ENCODE measurements at places on chromosomes 7 and 10.
A peak's percentile ranks its signal among the peaks of the same experiment; 100 is the strongest.

DNA sequence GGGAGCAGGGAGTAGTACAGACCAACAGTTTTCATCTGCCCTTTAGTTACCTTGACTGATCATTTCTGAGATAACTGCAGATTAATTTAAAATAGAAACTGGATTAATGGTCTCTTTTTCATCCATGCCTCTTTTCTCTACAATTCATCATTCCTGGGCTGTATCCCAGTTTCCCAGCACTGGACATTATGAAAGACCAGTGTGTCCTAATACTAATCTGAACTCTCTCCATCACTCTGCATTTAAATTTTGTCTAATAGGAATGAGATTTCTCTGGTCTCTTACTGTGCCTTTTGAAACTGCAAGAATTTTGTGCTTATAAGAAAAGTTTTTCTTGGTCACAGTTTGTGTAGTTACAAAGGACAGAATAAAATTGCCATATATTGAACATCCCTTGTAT is 12.7 kb downstream of the PLEKHA8 start:
- no peak for DNase-seq

GRCh38 chr7:9240001-9240400 is 806.6 kb downstream of the NXPH1 start:
- no peak for DNase-seq

DNA sequence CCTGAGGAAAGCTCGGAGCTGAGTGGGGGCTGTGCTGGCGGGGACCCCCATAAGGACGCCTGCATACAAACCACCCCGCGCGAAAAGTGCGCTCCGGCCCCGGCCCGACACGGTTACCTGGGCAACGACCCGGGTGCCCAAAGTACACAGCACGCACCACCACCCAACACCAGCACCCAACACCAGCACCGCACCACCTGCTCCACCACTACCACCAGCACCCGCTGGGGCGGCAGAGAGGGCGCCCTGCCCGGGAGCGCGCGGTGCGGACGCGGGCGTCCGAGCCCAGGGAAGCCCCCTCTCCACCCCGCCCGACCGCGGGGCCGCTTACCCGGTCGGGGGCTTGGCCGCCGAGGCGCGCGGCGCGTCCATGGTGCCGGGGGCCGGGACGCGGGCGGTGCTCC is 345 bp downstream of the COBL start:
- no peak for DNase-seq

- peak; percentile 80 for DNase-seq
Observed at GRCh38 chr7:98265841-98266271, 13.8 kb upstream of the TECPR1 start.

DNA sequence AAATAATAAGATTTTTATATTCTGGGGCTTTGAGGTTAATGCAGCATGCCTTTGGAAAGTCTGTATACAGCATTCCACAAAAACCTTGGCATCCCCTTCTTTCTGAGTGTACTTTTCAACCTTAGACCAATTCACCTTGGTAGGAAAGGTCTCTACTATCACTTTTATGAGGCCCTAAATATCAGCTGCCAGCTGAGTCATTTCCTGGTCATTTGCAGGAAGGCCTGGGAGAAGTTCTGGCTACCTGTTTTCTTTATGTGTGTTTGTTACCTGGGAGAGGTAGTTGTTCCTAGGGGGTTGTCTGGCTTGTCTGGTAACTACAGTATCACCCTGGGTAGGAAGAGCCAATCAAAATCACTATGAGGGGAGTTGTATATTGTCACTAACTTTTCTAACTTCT is 4.1 kb downstream of the SPAM1 start:
- DNase-seq, result no peak

DNA sequence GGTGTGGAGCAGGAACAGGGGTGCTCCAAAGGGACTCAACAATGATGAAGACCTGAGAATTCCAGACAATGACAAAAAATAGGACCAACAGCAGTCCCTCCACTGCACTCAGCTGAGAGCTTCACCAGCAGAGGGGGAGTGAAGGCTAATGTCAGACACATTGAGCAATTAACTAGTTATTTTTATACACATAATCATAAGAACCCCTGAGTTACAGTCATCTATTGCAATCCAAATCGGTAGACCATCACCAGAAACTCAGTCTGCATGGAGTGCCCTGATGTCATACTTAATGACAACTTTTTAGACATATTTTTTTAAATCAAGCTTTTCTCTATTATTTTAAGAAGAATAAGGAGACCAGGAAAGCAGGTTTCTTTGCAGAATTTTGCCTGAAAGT is 30.6 kb upstream of the IKZF1 start:
- DNase-seq, result no peak

DNA sequence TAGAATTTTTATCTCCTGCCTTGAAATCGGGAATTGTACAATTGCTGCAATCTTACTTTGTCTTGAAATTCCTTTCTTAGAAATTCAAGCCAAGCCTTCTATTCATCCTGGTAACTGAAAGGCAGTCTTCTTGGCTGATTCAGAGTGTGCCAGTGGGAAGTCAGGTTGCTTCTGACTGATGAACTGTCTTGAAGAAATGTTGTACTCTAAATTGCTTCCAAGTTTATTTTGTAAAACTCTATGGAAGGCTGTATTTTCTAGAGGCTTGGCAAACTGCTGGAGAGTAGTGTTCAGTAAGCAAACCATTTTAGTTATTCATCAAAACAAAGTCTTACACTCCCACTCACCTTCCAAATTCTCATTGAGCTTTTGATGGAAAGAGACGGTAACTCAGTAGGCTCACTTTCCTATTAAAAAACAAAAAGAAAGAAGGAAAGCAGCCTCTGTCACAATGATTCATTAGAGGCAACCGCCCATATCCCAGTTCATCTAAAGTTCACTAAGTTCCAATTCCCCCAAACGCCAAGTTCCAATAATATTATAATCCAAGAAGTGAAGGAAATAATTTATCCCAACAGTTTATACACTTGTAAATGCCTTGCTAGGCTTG is 187.9 kb upstream of the MALRD1 start:
- DNase-seq, result no peak

DNA sequence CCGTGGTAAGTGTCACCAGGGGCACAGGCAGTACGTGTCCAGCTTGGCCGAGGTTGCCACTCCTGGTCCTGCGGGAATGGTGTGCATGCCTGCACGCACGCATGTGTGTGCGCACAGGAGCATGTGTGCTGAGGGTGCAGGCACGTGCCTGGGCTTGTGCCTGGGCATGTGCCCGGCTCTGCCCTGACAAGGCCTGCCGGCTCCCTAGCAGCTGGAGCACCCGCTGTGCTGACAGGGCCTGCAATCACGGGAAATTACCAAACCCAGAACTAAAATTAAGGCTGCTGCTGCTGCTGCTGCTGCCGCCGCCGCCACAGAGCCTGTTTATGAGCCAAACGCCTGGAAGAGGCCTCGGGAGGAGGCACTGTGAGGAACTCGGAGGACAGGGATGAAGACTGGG is 28.7 kb downstream of the GHRHR start:
- DNase-seq, result no peak

- DNase-seq, result no peak
Observed at GRCh38 chr10:10803278-10803677, 214.4 kb upstream of the CELF2 start.

- no peak for DNase-seq
Observed at GRCh38 chr10:132066812-132067211, 1.1 kb downstream of the JAKMIP3 start.

- peak; percentile 29 for DNase-seq
Observed at GRCh38 chr7:75915416-75916156, 631 bp downstream of the POR start.

DNA sequence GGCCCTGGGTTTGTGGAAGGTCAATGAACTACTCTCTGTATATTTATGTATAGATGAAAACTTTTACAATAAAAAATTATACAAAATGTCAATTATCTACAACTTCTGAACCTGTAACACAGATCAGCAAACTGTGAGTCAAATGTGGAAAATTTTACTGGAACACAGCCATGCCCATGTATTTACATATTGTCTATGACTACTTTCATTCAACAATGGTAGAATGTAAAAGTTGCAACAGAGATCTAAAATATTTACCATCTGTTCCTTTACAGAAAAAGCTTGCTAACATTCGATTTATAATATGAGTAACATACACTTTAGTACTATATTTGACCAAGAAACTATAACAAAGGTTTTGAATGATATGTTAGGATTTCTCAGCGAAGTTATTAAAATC is 481.6 kb downstream of the PARD3 start:
- peak; percentile 34 for DNase-seq

GRCh38 chr10:18352175-18352574 is 212.0 kb downstream of the CACNB2 start:
- no peak for DNase-seq

DNA sequence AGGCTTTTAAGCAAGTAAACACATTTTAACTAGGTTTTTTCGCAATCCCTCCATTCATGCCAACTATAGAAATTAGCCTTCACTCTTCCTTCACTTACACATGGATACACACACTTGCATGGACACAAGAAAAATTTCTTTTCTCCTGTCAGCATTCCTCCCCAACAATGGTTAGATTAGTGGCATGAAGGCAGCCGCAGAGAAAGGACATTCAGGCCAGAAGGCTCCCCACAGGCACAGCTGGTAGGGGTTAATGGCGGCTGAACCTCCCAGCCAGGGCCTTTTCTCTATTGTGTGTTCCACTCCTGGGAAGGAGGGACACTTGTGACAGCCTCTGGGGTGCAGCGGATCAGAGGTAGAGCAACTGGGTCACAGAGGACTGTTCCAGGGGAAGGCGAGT is 255.0 kb upstream of the SP8 start:
- no peak for DNase-seq

GRCh38 chr7:16841681-16842080 is 36.9 kb upstream of the AGR2 start:
- DNase-seq, result peak; percentile 30

DNA sequence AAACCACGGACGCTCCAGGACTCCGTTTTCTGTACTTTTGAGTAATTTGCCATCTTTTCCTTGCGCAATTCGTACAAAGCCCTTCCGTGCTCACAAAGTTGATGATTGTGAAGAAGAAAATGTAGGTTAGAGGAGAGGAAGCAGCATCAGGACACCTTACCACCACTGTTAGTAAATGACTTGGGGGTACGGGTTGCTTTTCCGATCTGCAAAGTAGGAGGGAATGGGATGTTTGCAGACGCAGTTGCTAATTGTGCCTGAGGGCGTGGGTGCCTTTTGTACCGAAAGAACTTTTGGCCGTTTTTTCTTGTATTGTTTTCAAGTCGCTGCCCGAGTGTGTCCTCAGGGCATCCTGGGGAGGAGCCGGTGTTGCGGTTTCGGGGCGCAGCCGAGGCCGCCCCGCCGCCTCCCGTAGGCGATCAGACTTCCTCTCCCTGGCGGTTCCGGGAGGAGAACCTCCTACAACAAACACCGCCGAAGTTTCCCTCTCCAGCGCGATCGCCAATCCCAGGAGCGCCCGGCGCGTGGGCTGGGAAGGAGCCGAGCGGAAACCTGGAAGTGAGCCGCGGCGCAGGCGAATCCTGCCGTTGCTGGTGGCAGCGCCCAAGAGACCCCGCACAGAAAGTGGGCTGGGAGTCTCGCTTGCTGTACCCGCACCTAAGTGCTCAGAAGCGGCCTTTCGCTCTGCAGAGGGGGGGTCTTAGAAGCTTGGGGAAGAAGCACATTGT is 1.0 kb downstream of the PRR15 start:
- peak; percentile 76 for DNase-seq

GRCh38 chr7:73822319-73823173 is 8.2 kb upstream of the CLDN4 start:
- peak; percentile 99 for DNase-seq

- peak; percentile 31 for DNase-seq
Observed at GRCh38 chr10:35384265-35384868, 48.1 kb downstream of the CCNY start.

- DNase-seq, result no peak
Observed at GRCh38 chr10:59360605-59361405, 1.5 kb downstream of the FAM13C start.

- no peak for DNase-seq
Observed at GRCh38 chr10:86979296-86979818, 11.1 kb downstream of the ADIRF start.

- DNase-seq, result no peak
Observed at GRCh38 chr10:30170146-30170545, 110.8 kb upstream of the JCAD start.

GRCh38 chr7:17304926-17305325 is 6.5 kb downstream of the AHR start:
- peak; percentile 93 for DNase-seq

GRCh38 chr10:23439452-23439960 is 631 bp downstream of the OTUD1 start:
- DNase-seq, result peak; percentile 26

GRCh38 chr10:35564341-35564968 is 40.7 kb upstream of the GJD4 start:
- DNase-seq, result peak; percentile 56

GRCh38 chr7:134121632-134122139 is 5.5 kb upstream of the LRGUK start:
- no peak for DNase-seq

DNA sequence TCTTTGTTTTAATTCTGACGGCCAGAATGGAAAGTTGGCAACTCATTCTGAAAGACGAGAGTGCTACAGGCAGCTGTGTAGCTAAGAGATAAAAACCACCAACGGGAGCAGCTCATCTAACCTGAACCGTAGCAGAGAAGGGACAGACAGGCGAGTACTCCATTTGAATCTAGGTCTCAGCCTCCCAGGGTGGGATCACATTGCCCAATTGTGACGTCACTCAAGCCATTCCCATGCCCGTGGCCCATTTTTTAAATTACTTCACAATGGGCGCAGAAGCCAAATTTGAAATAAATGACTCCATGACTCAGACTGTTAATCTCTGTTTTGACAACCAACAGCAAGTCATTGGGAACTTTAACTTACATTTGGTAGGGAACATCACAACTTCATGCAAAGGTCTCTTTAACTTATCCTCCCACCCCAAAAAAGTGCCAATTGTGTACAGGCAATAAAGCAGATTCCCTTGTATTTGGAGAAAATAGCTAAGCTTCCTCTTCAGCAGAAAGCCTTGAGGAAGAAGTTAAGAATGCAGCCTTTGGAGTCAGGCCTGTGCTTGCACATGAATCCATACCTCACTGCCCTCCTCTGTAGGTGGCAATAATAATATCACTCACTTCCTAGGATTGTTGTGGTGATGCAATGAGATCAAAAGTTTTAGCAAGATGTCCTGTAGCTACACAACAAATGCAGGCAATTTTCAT is 93.2 kb upstream of the KIF5B start:
- peak; percentile 80 for DNase-seq

GRCh38 chr10:128885573-128886555 is 581.2 kb upstream of the MGMT start:
- DNase-seq, result no peak

- DNase-seq, result no peak
Observed at GRCh38 chr10:71995887-71996575, 31.8 kb downstream of the CHST3 start.

- DNase-seq, result no peak
Observed at GRCh38 chr7:125516194-125516593, 586.6 kb upstream of the POT1 start.

DNA sequence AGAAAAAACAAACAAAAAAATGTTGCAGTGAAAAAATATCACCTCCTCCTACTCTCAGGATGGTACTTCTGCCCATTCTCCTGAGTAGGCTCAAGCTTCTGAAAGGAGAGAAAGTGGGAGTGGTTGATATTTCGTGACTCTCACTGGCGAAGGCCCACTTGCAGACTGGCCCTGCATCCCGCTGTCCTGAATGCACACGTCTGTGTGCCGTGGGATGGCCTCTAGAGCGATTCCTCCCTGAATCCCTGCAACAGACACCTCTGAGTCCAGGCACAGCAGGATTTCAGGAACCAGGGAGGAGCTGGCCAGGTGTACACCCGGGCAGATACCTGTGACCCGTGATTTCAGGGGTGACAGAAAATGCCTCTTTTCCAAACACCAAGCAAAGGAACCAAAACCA is 319.2 kb downstream of the DPP6 start:
- DNase-seq, result no peak

- no peak for DNase-seq
Observed at GRCh38 chr7:98024075-98024474, 34.1 kb upstream of the OCM2 start.

- peak; percentile 92 for DNase-seq
Observed at GRCh38 chr10:69217119-69217754, 2.9 kb upstream of the HKDC1 start.

Measured in EL (cell line).